ENCODE measurements at places on chromosomes 6 and 20. TPM values are rescaled to one million over a fixed set of nuclear protein-coding genes. Genes with fewer than 3 reads are reported as not detected.

The FRS3 gene
- 2.2 TPM for polyA plus RNA-seq

The FOXQ1 gene
- polyA plus RNA-seq: 0.07 TPM

The FAXC gene
- polyA plus RNA-seq: 8.4 TPM

The HUS1B gene
- polyA plus RNA-seq: 0.17 TPM

The SPEF1 gene
- 0.12 TPM for polyA plus RNA-seq

The GNRH2 gene
- polyA plus RNA-seq: not detected

The SLC35D3 gene
- not detected for polyA plus RNA-seq

The RNF114 gene
- polyA plus RNA-seq: 87.4 TPM

The EYA4 gene
- polyA plus RNA-seq: 30.9 TPM

The IYD gene
- polyA plus RNA-seq: not detected

The TRIM10 gene
- polyA plus RNA-seq: not detected

- DNase-seq: no peak
Observed at GRCh38 chr6:107827541-107827940, 3.4 kb upstream of the SCML4 start.

GRCh38 chr6:161133963-161134362 lies 139.9 kb downstream of the AGPAT4 start:
- no peak for DNase-seq

- DNase-seq: no peak
Observed at GRCh38 chr6:20998748-20999448, 464.6 kb downstream of the CDKAL1 start.

DNA sequence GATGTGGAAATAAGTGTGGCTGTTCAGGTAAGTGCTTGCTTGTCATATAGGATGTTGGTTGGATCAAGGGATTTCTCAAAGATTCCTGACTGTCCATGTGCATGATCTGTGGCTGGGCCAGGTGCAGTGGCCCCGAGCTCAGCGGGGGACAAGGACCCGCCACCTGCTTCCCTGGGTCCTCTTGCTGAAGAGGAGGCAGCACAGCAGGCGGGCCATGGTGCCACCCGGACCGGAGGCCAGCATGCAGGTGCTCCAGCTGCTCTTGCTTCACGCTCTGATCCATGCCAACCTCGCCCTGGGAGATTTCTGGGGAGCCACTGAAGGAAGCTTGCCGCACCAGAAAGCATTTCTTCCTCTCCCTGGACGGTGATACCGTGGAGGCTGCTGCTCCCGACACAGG lies 173.8 kb downstream of the HIVEP2 start:
- DNase-seq: no peak

- DNase-seq: no peak
Observed at GRCh38 chr20:33954504-33954903, 39.2 kb upstream of the RALY start.

DNA sequence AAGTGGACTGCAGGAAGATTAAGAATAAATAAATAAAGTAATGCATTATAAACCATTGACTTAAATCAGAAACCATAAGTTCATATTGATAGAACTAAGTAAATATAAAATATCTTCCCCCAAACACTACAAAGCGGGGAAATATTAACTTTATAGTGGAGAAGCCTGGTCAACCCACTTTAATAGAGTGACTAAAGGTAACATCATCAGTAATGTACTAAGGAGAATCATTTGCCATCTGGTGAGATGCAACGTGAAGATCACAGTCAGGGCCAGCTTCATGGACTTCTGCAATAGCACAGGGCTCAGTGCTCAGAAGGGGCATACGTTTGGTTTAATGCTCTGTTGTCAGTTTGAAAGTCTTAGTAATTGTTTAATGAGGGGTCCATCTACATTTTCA lies 58.8 kb upstream of the CD83 start:
- DNase-seq: no peak

DNA sequence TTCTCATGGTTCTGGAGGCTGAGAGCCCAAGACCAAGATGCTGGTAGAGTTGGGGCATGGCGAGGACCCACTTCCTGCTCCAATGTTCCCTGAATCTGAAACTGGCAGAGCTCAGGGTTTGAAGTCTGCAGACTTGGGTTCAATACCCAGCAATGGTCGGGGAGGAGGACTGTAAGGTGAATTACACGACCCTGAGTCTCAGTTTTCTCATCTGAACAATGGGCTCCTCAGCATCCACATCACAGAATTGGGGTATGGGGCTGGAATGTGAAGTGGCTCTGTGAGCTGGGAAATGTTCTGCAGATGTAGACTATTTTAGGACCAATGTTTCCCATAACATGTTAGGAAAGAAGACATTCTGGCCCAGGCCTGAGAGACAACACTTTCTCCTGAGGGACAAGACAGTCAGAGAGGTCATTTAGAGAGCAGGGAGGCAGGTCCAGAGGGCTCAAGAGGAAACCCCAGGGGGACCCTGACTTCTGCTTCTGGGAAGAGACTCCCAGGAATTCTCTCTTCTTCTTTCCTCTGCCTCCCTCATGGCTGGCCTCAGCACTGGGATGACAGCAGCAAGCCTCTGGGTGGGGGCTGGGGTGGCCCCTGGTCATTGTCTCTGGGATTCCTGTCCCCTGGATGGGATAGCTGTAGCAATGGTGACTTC lies 141.3 kb upstream of the PMEPA1 start:
- no peak for DNase-seq

GRCh38 chr6:121890307-121890910 lies 455.0 kb downstream of the GJA1 start:
- DNase-seq: no peak

DNA sequence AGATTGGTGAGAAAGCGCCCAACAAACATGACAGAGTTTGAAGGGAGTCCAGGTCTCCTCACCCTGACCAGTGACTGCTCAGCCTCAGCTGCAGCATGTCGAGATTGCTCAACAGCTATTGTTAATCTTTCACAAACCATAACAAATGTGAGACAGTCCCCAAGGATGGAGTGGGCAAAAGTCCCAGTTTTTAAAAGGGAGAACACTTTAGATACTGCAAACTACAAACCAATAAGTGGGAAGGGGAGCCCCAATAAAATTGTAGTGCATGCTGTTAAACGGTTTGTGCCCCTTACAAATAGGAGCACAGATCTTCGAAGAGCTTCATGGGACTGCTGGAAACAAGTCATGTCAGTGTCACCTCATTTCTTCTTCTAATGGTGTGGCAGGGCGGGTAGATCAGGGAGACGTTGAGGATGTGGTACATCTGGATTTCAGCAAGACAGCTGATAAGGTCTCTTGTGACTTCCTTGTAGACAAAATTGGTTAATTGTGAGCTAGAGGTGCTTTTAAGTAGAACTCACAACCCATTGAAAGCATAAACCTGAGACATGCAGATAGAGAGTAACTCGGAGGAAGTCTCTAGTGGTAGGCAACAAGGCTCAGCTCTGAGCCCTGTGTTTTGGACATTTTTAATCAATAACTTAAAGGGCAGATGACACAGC lies 134.0 kb upstream of the ARMC2 start:
- DNase-seq: no peak

GRCh38 chr6:24455061-24455460 lies 34.3 kb downstream of the GPLD1 start:
- no peak for DNase-seq

- DNase-seq: no peak
Observed at GRCh38 chr6:35148167-35148741, 7.1 kb upstream of the TCP11 start.

GRCh38 chr6:155915651-155916050 lies 460.0 kb upstream of the NOX3 start:
- no peak for DNase-seq

GRCh38 chr6:25280344-25281074 lies 1.3 kb downstream of the CARMIL1 start:
- DNase-seq: no peak

GRCh38 chr20:49132995-49133478 lies 55.1 kb downstream of the STAU1 start:
- peak; percentile 50 for DNase-seq

Measured in AG04450 (cell line).